ENCODE measurements at places on chromosomes 12 and 14.

DNA sequence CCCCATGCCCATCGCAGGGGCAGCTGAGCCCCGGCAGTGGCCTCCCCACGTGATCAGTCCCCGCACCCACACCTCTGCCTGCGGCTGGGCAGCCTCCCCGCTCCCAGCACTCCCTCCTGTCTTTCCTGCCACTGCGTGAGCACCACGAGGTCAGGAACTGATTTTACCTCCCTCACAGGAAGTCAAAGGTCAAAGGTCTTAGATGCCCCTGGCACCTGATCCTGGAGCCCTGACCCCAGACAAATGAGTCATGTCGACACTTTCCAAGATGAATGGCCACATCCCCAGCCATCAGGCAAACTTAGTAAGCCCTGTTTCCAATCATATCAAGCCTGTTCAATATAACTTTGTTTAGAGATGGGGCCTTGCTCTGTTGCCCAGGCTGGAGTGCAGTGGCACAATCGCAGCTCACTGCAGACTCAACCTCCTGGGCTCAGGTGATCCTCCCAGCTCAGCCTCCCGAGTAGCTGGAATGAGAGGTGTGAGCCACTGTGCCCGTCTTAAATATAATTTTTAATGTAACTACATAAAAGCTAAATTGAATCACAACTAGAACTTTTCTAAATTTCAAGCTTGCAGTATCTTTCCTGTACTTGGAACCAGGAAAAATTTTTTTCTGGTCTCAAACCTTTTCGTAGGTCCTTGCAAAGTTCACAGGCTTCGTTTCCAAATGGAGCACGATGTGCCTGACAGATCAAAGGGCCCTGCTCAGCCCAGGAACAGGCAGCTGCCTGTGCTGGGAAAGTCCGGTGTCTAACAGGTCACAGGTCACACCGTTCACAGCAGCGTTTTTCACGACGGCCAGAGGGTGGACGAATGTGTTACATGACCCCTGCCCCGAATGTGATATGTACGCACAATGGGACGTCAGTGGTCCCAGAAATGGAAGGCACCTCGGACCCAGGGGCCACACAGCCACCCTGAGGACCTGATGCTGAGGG is 1.9 kb downstream of the LRCOL1 start:
- DNase-seq, result no peak

DNA sequence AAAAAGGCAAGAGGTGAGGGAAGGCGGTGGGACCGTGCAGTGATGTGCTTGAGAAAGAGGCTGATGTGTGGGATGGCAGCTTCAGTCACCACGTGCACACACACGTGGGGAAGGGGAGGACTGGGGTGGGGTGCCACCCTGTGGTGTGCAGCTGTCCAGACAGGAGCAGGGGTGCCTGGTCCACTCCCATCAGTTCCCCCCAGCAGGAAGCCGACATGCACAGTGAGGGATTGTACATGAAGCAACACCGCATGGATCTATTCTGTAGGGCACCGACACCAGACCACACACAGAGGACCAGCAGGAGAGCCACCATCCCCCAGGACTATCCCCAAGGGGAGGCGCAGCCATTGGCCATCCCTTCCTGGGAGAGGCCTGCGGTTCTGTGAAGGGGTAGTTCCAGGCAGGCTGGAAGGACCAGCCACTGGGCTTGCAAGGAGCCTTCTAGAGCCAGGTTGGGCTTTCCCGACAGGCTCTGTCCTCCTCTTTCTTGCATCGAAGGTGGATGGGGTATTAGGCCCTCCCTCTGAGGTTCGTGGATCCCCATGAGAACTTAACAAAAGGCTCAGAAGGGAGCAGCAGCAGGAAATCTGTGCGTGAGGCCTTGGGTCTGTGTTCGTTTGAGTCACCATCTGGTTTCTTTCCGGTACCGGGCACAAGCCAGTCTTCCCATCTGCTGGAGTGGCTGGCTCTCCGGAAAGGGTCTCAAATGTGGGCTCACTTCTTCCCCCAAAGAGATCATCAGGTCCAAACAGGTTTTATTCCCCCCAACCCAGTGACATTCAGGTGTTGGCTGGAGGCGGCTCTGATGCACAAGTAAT is 59.8 kb downstream of the PLEKHG3 start:
- DNase-seq, result no peak

GRCh38 chr14:59123531-59123930 is 64.9 kb upstream of the DAAM1 start:
- no peak for DNase-seq

GRCh38 chr12:116910645-116911451 is at the start of gene FBXW8:
TSS of gene FBXW8 (plus strand) at chr12:116910950. CDS start at chr12:116911038, 88 bp downstream.
- peak; percentile 46 for DNase-seq

DNA sequence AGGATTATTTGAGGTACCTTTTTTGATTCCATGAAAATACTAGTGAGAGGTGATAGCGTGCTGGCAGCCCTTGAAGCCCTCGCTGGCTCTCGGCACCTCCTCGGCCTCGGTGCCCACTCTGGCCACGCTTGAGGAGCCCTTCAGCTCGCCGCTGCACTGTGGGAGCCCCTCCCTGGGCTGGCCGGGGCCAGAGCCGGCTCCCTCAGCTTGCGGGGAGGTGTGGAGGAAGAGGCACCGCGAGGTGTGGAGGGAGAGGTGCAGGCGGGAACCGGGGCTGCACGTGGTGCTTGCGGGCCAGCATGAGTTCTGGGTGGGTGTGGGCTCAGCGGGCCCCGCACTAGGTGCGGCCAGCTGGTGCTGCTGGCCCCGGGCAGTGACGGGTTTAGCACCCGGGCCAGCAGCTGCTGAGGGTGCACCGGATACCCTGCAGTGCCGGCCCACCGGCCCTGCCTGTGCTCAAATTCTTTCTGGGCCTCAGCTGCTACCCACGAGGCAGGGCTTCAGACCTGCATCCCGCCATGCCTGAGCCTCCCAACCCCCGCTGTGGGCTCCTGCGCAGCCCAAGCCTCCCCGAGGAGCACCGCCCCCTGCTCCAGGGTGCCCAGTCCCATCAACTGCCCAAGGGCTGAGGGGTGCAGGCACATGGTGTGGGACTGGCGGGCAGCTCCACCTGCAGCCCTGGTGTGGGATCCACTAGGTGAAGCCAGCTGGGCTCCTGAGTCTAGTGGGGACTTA is 7.4 kb downstream of the MOK start:
- DNase-seq, result no peak

DNA sequence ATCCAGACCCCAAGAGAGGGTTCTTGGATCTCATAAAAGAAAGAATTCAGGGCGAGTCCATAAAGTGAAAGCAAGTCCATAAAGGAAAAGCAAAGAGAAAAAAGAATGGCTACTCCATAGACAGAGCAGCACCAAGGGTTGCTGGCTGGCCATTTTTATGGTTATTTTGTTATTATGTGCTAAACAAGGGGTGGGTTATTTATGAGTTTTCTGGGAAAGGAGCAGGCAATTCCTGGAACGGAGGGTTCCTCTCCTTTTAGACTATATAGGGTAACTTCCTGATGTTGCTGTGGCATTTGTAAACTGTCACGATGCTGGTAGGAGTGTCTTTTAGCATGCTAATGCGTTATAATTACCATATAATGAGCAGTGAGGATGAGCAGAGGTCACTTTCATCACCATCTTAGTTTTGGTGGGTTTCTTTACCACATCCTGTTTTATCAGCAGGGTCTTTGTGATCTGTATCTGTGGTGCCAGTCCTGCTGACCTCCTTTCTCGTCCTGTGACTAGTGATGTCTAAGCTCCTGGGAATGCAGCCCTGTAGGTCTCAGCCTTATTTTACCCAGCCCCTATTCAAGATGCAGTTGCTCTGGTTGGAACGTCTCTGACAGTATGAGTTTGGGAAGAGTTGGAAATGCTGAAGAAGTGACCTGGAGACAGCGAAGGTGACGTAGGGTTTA is 100.5 kb downstream of the ZNF664 start:
- no peak for DNase-seq

DNA sequence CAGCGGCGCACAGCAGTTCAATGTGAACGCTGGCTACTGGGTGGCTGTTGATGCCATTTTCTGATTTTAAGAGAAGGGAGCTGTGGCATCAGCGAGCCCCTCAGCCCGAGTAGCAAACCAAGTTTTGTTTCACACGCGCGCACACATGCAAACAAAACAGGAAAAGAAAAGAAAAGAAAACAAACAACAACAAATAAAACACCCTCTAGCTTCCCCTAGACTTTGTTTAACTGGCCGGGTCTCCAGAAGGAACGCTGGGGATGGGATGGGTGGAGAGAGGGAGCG is 540 bp downstream of the PAX9 start:
- DNase-seq, result no peak

- DNase-seq, result no peak
Observed at GRCh38 chr12:16857456-16857923, 251.5 kb upstream of the LMO3 start.

GRCh38 chr14:65255583-65256461 is 153.5 kb upstream of the MAX start:
- DNase-seq, result no peak

GRCh38 chr12:19093218-19093617 is 36.3 kb upstream of the PLEKHA5 start:
- DNase-seq, result no peak

- no peak for DNase-seq
Observed at GRCh38 chr12:122981036-122981471, 573 bp downstream of the ARL6IP4 start.

DNA sequence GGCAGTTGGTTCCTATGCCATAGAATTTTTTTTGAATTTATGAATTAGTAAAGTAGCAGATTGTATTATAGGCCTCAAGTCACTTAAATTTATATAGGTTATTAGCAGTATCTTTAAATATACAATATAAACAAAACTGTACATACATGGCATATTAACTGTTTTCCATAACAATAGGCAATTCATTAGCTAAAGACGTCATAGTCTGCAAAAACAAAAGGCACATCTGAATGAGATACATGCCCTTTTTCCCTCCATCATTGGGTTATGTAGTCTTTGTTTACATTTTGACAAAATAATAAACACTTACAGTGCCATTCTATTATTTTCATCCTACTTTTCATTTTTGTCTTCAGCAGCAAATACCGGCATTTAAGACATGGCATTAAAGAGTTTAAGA is 1.1 kb upstream of the VCPKMT start:
- DNase-seq, result no peak

GRCh38 chr14:86858031-86858430 is 1135.0 kb downstream of the GALC start:
- DNase-seq, result no peak

- no peak for DNase-seq
Observed at GRCh38 chr12:42474391-42474790, 115.2 kb downstream of the PRICKLE1 start.

DNA sequence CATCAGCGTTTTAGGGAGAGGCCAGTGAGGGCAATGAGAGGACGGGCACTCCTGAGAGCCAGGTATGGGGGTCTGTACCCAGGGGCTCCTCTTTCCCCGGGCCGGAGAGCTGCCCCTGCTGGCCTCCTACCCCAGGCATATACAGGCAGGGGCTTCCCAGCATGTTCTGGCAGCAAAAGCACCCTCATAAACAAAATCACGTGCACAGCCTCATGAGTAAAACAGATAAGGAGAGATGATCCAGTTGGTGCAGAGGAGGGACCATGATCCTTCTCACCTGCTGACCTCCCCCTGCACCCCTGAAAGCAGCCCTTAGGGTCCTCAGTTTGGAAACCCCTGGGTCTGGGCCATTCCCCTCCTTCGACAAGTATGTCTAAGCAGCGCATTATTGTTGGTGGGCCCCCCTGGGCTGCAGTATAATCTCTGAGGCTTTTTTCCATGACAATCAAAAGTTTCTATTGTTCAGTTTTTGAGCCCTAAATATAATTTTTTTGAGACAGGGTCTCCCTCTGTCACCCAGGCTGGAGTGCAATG is 5.0 kb upstream of the KRT4 start:
- no peak for DNase-seq

DNA sequence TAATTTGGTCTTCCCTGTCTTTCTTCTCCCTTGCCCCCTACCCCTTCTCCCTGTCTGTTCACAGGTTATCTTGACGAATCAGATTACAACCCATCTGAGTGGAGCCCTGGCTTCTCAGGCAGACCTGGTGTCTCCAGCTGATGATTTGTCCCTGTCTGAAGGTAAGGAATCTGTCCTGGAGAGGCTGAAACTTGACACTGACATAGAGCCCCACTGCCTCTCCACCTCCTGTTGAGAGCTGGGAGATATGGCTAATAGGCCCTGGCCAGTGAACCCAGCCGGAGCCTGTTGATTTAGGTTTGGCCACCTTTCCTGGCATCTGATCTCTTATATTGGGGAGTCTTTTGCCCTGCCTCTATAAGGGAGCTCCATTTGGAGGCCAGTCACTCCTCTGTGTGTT is 472.2 kb downstream of the RAD51B start:
- DNase-seq, result no peak

DNA sequence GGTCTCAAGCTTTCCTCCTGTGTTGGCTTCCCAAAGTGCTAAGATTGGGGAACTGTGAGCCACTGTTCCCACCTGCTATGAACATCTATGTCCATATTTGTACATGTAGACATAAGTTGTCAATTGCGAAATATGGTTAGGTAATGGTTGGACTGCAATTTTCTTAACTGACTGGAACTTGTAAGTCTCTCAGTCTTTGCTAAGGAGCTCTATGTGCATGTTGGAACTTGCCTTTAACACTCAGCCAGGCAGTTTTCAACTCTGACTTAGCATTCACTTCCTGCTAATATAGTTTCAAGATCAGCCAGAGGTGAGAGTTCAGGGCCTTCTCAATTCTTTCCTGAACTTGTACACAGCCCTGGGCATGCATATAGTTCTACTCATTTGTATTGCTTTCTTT is 44.5 kb upstream of the EEA1 start:
- DNase-seq, result no peak

GRCh38 chr12:50070314-50071060 is 13.1 kb downstream of the ASIC1 start:
- DNase-seq, result peak; percentile 38

GRCh38 chr12:12839873-12840579 is 26.9 kb downstream of the DDX47 start:
- DNase-seq, result no peak

DNA sequence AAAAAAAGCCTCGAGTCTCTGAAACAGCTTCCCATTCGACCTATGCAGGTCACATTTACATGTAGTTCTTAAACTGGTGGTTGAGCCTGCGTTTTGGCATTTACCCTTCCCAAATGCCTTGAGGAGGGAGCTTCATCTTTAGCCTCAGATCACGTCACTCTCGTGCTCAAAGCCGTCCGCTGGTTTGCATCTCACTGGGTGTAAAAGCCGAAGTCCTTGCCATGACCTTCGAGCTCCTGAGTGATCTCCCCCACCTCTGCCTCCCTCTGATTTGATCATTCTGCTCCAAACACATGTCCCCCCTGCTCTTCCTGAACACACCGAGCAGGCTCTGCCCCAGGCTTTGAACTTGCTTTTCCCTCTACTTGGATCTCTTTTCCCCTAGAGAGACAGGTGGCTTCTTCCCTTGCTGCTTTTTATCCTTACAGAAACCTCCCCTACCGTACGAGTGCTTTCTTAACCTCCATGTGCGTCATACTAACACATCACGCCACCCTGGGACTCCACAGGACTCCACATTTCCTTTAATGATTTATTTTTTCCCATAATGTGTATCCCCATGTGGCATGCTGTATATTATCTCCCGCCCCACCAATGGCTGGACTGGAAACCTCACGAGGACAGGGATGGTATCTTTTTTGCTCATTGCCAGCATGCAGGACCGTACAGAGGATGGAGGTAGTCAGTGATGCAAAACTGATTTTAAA is 610.7 kb downstream of the VRK1 start:
- DNase-seq, result no peak
